ENCODE measurements at places on chromosomes 3 and 15.

- no peak for DNase-seq
Observed at GRCh38 chr15:98899272-98900021, 108.1 kb downstream of the PGPEP1L start.

DNA sequence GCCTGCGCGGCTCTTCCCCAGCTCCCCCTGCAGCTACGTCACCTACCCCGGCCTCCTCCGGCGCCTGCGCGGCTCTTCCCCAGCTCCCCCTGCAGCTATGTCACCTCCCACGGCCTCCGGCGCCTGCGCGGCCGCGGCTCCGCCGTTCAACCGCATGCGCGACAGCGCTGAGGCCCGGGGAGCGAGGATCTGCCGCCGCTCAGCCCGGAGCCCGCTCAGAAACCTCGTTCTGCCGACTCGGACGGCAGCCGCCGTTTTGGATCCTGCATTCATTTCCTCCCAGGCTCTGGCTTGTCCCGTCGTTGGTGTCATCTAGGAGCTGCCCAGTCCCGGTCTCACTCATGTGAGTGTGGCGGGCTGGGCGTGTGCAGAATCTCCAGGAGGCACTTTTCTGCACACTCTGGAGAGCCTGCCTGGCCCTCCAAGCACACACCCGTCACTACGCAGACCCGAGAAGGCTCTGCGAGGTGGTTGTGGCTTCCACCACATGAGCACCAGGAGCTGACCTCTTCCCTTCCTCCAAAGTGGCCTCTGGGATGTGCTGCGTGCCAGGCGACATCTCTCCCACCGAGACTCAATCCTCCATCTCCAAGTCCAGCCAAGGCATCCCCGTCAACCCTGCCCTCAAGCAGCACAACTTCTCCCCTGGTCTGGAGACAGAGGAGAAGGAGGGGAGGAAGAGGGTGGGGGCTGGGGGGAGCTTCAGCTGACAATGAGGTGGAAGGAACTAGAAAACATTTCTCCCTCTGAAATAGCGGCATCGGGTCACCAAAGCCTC, 165.3 kb downstream of the CHSY1 start:
- no peak for DNase-seq

DNA sequence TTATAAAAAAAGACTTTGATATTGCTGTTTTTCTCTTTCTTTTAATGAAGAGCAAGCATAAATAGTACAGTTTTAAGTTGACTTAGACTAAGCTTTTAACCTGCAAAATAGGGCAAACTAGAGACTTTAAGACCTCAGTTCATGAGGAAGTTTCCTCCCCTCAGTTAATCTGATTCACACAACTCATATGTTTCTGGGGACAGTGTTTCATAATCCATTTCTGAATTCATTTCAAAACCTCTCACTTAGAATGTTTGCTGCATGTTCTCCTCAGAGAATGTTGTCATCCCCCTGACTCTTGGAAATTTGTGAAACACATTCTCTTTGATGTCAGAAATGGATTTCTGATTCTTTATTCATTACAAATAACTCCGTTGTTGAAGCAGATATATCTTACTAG, 79.3 kb upstream of the SKOR1 start:
- DNase-seq: peak; percentile 20

DNA sequence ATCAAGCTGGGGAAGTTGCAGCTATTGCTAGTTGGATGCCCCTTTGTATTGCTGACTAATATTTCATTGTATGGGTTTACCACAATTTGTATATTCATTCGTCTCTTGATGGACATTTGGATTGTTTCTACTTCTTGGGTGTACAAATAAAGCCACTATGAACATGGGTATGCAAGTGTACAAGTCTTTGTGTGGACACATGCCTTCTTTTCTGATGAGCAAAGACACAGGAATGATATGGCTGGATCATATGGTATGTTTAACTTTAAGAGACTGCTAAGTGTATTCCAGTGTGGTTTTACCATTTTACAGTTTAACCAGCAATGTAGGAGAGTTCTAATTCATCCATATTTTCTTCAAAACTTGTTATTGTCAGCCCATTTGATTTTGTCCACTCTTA, 32.2 kb downstream of the NECTIN3 start:
- peak; percentile 22 for DNase-seq

GRCh38 chr15:55343168-55343567, 24.1 kb downstream of the PIGB start:
- no peak for DNase-seq

DNA sequence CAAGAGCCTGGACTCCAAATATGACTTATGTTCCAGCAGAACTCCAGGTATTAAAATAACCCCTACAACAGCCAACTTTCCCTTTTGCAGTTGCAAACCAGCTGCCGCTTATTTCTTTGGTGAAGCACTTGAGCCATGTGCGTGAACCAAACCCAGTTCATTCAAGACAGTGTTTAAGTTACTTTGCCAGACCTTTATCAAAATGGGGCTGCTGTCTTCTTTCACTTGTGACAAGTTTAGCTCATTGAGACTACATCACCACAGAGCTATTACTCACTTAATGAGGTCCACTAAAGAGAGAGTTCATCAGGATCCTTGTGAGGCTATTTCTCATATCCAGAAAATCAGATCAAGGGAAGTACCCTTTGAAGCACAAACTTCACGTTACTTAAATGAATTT, 2.4 kb upstream of the XRN1 start:
- no peak for DNase-seq

- DNase-seq: no peak
Observed at GRCh38 chr3:38036906-38037305, 2.1 kb upstream of the DLEC1 start.

- DNase-seq: no peak
Observed at GRCh38 chr15:83062768-83063180, 4.3 kb downstream of the BTBD1 start.

DNA sequence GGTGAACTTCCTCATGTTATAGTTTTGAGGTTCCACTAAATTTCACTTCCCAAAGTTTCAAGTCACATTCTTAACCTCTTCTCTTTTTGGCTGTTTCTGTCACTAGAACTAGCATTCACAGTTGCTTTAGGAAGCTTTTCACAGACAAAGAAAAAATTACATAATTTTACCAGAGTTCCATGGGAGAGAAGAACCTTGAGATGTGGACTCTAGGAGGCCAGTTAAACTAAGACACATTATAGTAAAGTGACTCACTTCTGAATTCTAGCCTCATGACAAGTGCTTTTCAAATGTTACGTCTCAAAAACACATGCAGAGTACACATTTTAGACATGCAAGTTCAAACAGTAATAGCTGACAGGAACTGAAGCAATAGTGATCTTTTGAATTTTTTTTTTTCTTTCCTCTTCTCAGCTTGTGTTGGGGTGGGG, 39.9 kb upstream of the LRTM1 start:
- no peak for DNase-seq

DNA sequence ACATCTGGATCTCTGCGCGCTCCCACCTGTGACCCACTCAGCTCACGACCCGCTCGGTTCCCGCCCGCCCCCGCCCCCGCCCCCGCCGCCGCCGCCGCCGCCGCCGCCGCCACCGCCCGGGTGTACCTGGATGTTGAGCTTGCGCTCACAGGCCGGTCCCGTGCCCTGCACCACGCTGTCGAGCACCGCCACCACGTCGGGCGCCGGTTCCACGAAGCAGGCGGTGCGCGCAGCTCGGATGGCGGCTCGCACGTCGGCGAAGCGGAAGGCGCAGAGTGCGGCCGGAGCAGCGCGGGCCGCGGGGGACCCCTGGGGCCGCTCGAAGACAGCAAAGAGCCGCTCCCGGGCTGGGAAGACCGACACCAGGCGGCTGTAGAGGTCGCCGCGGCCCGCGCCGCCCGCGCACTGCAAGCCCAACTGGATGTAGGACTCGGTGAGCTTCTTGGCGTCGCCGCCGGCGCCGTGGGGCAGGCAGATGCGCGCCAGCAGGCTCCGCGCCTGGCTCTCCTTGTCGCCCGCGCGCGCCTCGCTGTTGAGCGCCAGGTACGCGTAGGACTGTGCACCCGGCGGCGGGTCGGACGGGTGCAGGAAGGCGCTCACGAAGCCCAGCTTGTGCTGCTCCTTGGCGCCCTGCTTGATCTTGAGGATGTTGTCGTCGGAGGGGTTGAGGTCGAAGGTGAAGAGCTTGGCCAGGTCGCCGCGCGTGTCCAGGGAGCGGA, 1.1 kb downstream of the PLXND1 start:
- DNase-seq: no peak

- DNase-seq: no peak
Observed at GRCh38 chr3:129734449-129734848, 128.0 kb upstream of the PLXND1 start.

GRCh38 chr3:125679258-125679657, 84.0 kb upstream of the OSBPL11 start:
- no peak for DNase-seq

GRCh38 chr3:61520966-61521628, 40.3 kb upstream of the PTPRG start:
- DNase-seq: no peak

DNA sequence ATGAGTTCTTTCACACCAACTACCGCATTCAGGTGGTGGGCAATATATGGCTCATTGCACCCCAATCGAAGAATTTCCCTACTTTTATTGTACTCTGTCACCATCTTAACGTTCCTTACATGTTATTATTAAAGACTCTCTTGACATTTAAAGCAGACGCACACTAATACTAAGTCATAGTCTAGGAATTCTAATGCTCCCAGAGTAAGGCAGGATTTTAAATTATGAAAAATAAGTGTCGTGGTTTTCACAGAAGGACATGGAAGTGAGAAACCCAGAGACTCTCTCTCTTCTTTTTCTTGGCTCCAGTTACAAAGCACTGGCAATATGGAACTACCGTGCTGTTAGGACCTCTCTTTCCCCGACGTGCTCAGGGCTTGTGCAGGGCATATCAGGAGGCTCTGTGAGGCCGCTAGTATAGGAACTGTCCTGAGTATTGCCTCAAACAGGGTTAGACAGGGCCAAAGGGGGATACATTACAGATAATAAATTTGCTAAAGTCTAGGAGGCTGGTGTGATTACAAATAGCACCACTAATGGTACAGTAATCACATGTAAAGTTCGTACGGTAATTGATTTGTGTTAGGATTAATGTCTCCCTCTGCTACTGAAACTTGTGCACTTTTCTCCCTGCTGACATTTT, 590.8 kb downstream of the FOXP1 start:
- no peak for DNase-seq

DNA sequence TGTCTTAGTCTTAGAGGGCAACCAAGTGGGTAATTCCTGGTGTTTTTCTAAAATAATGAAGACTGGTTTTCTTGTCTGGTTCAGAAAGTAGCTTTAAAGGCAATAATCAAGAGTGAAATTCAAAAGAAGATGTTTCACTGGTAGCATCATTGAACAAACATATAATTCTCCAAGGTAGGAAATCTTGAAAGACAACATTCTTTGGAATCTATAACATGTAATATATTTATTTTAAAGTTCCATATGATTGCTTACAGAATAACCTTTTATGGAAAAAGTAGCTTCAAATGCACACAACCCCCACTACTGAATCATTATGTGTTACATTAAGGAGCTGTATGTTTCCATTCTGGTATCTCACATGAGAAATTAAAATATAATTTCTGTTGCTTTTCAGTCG, 13.8 kb upstream of the FOXP1 start:
- DNase-seq: no peak

GRCh38 chr3:72178463-72179106, 393.6 kb upstream of the PROK2 start:
- no peak for DNase-seq

- no peak for DNase-seq
Observed at GRCh38 chr3:58568572-58569286, 8.5 kb downstream of the FAM107A start.

DNA sequence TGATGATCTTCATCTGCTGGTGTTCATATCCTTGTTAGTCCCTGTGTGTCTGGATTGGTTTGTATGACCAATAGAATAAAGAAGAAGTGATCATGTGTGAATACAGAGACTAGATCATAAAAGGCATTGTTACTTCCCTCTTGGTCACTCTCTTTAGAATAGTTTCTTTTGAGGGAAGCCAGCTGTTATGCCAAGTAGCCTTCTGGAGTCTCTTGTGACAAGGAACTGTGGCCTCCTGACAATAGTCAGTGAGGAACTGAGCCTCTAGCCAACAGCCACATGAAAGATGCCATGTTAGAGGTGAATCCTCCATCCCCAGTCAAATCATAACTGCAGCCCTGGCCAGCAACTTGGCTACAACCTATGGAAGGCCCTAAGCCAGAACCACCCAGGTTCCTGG, 63.0 kb upstream of the SMAD3 start:
- no peak for DNase-seq

DNA sequence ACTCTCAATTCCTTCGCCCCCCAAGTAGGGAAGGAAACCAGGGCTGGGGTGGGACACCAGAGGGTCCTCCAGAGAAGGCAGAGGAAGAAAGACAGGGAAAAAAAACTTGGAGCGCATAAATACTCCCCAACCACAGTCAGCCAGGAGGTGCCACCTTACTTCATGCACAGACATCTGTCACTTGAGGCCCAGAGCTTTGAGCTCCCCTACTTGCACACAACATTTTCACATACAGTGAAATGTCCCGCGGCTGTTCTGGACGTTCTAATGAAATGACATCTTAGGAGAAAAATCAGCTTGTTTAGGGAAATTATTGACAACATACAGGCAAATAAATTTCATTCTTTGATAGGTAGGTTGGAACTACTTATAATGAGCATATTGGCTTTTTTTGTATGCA, 113.0 kb downstream of the LIPC start:
- DNase-seq: no peak

- DNase-seq: no peak
Observed at GRCh38 chr15:39748276-39748675, 34.4 kb downstream of the FSIP1 start.

GRCh38 chr15:78127882-78128281, 3.4 kb downstream of the CIB2 start:
- DNase-seq: no peak

DNA sequence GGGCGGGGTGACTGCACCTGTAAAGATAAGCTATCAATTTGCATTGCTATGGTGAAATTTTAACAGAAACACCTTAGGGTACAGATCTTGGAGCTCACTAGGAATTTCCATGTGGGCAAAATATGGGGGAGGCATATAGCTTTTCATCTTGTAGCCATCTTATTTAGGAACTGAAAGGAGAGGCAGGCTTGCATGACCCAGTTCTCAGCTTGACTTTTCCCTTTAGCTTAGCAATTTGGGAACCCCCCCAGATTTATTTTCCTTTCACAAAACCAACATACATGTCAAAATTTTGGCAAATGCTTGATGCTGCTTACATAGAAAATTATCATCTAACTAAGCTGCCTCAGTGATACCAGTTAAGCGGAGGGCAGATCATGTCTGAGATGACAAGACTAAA, 55.0 kb upstream of the EIF1B start:
- no peak for DNase-seq

DNA sequence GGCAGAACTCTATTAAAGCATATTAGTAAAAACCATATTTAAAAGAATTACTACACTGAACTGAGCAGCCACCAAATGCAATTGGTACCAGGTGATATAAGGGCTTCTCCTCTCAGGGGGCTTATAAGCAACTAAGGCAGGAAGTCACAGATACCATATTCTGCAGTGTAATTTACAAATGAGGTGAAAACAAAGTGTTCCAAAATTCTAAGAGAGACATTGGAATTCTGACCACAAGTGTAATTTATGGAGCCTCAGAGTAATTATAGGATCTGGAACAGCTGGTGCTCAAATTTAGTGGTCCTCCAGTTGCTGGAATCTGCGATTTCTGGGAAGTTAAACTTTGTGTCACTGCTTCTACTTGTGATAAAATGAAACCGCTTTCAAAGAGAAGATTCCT, 3.1 kb upstream of the NR1I2 start:
- DNase-seq: no peak
